ENCODE measurements at places on chromosomes 11 and 22.

- no peak for DNase-seq
Measured at GRCh38 chr22:44968736-44969135, 41.1 kb downstream of the PHF21B start.

GRCh38 chr11:12629601-12630313, 44.5 kb upstream of the TEAD1 start:
- no peak for DNase-seq

DNA sequence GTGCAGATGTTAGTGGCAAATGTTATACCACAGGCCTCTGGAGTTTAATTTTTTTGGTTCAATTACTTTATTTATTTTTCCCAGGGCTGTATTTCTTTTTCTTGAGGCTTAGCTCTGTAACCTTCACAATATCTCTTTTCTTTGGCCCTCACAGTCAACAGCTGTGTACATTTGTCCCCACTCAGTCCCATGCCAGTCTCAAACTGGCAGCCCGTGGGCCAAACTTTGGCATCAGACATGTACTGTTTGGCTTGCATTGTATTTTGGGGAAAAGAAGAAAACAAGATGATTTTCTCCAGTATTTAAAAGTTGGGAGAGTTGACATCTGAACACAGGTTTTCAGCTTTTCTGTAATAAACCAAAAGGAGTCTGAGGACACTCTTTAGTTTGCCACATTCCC, 87.1 kb downstream of the PRR5L start:
- DNase-seq: no peak

- DNase-seq: no peak
Measured at GRCh38 chr11:105858841-105859240, 163.2 kb downstream of the MSANTD4 start.

DNA sequence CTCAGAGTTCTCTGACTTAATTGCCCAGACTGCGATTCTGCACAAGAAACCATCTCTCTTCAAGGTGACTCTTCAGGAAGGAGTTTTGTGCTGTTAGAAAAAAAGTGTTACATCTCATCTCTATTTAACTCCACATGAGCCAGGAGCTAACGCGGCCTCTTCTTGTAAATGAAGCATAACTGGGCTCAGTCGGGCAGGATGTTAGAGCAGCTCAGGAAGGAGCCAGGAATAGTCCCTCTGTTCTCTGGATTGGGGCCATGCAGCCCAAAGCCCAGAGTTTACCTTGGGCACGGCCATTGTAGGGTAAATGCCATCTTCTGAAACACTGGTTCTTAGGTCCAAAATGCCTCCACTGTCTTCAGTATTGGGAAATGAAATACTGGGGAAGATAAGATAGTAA, 760.6 kb downstream of the OPCML start:
- DNase-seq: no peak

DNA sequence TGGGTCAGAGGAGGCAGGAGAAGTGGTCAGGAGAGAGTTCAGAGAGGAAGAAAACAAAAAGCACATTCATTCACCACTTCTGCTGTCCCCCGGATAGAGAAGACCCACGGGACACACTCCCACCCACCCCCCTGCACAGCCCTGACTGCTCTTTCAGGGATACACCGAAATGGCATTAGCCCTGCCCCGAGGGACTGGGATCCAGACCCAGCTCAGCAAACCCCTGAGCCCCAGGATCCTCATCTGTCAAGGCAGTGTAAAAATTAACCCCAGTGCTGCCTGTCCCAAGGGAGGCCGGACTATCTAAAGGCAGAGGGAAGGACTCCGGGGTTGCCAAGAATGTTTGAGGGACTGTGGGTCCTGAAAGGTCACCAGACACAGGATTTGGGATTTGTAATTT, 31.2 kb downstream of the TPBGL start:
- DNase-seq: no peak

DNA sequence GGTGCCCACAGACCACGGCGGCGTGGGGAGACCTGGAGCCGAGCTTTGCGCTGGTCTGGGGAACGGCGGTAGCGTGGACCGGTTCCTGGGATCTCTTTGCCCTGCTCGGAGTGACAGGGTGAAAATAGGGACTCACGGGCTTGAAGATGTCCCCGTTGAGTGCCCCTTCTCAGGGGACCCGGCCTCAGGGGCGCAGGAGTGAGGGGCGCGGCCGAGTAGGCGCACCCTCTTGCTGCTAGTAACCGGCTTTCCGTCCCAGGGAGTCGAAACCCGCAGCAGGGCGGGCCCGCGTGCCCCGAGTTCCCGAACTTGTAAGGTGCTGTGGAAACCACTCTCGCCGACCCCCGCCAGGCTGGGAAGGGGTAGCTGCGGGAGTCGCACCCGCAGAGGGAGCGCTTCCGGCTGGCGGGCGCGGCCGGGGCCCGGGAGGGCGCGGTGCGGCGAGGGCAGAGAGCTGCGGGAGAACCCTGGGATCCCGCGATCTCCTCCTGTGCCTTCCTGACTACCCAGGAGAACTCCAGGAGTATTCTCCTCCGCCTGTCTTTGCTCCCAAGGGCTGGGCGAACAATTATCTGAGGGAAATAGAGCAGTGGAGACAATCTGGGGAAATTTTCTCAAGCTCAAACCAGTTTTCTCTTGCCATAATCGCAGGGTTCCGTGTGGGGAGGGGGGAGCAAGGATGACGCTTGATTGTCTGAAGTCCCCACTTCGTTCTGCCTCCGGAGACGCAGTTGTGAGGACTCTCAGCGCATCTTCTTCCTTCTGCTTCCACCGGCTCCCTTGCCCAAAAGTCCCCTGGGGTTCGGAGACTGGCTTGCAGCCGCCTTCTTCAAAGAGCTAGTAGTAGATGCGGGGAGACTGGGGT, 666 bp downstream of the NELL1 start:
- DNase-seq: no peak

GRCh38 chr22:38868886-38869381, 3.1 kb downstream of the CBX6 start:
- peak; percentile 82 for DNase-seq

- DNase-seq: no peak
Measured at GRCh38 chr22:25472382-25472781, 92.1 kb upstream of the GRK3 start.

GRCh38 chr11:19730373-19730772, 17.7 kb downstream of the NAV2 start:
- DNase-seq: no peak

DNA sequence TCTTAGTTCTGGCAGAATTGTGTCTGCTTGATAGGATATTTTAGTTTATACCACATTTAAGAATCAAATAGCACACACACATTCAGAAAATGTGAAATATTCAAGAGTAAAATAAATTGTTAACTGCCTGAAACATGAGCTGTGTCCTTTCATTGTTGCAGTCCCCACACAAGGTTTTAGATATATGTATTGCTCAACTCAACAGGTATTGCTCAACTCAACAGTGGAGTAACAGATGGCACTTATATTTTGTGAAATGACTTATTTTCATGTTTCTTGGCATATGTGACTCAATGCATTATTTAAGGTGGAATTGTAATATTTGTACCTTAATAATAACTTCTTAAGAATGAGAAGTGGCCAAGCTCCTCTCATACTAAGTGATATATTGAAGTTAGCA, 760.3 kb downstream of the CNTN5 start:
- DNase-seq: no peak

DNA sequence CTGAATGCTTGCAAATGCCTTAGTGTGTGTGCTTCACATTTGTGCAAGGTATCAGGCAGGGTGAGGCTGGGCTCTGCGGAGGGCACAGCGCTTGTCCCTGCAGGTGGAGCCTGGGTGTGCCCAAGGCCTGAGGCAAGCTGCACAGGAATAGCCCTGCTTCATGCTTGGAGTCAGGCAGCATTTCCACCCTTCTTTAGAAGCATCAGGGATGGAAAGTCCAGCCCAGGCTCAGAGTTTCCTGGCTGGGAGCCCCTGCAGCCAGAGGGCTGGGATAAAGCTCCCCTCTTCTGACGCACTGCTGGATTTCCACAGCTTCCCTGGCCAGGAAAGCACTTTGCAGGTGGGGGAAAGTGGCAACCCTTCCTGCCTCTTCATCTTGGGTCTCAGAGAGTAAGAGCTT, 63.4 kb downstream of the GALNT18 start:
- DNase-seq: no peak

- DNase-seq: no peak
Measured at GRCh38 chr22:22103078-22103875, 120.7 kb upstream of the TOP3B start.

DNA sequence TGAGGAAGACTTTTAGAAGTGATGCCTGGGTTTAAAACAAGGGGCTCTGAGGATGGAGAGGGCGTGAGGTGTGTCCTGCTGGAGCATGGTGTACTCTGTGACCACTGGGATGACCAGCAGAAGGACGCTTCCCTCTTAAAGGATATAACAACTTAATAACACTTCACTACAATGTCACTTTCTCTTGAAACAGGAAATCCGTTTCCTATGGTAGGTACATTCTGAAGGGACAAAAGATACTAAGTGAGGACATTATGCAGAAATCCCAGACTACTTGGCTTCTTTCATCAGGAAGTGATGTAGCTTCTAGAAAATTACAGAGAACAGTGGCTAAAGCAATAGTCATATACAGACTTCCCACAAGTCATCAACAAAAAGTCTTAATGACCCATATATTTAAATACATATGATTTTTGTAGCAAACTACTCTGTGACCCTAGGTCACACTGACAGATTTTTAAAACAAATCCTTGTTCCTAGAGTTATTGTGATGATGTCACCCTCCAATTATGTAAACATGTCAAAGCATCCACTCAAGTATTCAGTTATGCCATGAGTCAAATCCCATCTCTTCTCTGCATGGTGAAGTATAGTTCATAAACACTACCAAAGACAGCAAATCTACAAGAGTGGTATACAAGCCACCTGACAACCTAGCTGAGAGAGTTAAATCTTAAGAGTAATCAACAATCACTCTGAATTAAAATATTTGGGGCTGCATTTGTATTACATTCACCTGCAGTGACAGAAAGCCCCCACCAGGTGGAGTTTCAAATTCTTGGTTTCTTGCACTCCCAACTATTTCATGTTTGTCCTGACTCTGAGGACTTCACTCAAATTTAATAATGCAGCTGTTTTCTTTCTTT, 32.8 kb downstream of the PITPNB start:
- DNase-seq: peak; percentile 14

DNA sequence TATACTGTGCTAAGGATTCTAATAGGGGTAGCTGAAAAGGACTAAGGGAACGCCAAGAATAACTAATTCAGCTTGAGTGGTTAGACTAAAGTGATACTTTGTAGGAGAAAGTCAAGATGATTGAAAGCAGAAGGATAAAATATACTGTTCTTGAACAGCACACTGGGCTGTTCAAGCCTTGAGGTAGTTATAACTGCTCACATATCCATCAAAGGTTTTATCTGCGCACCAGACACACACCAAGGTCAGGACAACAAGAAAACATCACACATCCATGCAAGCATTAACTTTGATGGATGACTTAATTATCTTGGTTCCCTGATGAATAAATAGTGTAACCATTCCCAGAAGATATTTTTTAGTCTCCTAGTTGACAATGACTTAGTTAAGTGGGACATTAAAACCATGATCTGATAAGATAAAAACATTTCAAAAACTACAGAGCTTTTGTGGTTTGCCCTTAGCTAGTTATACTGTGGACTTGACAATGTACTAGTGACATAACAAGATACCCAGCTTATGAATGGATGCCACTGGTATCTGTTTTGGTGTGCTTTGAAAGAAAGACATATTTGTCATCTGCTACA, 728.9 kb downstream of the JRKL start:
- DNase-seq: no peak

DNA sequence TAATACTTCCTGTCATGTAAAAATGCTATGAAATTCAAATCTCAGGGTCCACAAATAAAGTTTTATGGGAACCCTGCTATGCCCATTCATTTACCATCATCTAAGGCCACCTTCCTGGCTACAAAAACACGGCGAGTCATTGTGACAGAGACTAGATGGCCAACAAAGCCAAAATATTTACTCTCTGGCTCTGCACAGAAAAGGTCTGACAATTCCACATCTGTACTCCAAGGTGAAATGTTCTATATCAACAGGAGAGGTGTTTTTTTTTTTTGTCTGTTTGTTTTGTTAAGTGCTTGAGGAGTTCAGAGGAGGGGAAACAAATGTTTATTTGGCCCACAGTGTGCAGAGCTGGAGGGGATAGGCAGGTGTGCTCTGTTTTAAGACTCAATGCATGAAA, 18.6 kb upstream of the TMA7B start:
- DNase-seq: no peak
